ENCODE measurements at places on chromosomes 5 and 9. TPM values are rescaled to one million over a fixed set of nuclear protein-coding genes. Genes with fewer than 3 reads are reported as not detected.

GRCh38 chr5:172696171-172696849 lies 55.2 kb downstream of the NEURL1B start:
- no peak overlapping the region for H3K4me3 ChIP-seq
- no peak overlapping the region for H3K27ac ChIP-seq
- no peaks in the 10 kb centered on the region for H3K36me3 ChIP-seq
- peaks cover 18% of the 10 kb centered on the region for H3K4me1 ChIP-seq
- H3K27me3 ChIP-seq = peaks cover 2% of the 10 kb centered on the region

KLHL9 gene
- total RNA-seq = 13.6 TPM

TTC16 gene
- 21.5 TPM for total RNA-seq

DNA sequence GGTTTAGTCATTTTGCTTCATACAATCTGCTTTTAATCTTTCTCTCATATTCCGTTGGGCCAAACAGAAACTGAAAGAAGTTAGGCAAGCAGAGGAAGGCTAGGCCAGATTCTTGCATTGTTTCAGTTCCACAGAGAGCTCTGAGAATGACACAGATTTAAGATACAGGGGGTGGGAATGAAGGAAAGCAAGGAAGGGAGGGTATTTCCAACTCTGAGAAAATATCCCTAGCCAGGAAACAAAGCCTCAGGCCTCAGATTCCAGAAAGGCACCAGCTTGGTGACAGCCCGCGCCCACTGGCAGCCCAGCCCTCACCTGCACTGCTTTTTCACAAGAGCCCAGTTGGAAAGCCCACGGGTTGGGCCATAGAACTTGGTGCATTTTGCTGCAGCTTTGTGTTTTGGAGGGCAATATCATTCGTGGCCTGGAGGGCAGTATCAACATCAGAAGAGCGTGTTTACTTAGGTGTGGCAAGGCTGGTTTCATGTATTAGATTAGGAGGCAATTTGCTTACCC lies 63.5 kb downstream of the ENC1 start:
- no peaks in the 10 kb centered on the region for H3K27me3 ChIP-seq
- H3K4me1 ChIP-seq = peaks cover 32% of the 10 kb centered on the region
- no peak for DNase-seq
- H3K4me3 ChIP-seq = no peak overlapping the region

GRCh38 chr5:72273547-72273946 lies 46.5 kb downstream of the MRPS27 start:
- DNase-seq = no peak
- no peaks in the 10 kb centered on the region for H3K4me1 ChIP-seq
- no peaks in the 10 kb centered on the region for H3K27me3 ChIP-seq
- H3K27ac ChIP-seq = no peak overlapping the region

NTMT1 gene
- 17.1 TPM for total RNA-seq

MFAP3 gene
- total RNA-seq = 24.8 TPM

- H3K27ac ChIP-seq = no peak overlapping the region
- no peak overlapping the region for H3K4me3 ChIP-seq
- no peaks in the 10 kb centered on the region for H3K4me1 ChIP-seq
- no peaks in the 10 kb centered on the region for H3K27me3 ChIP-seq
Observed at GRCh38 chr9:108193026-108193710, 662.6 kb downstream of the ACTL7B start.

SLC25A2 gene
- total RNA-seq = not detected

CCDC192 gene
- total RNA-seq = not detected

DNA sequence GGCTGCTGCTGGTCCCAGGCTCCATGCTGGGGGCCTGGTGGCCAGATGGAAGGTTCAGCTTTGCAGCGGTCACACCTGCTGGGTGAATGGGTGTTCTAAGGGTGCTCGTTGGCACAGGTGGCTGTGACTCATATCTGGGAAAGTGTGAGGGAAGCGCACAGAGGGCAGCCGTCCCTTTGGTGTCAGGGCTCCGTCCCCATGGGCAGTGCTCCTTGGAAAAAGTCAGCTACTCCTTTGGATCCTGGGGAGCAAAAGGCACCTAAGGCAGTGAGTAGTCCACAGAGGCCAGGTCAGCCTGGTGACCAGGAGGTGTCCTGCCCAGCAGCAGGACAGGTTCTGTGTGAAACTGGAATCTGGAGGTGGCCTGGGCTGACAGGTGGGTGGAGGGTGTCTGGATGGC lies 18.4 kb upstream of the GBGT1 start:
- peaks cover 19% of the 10 kb centered on the region for H3K4me1 ChIP-seq
- H3K4me3 ChIP-seq = no peak overlapping the region
- H3K27ac ChIP-seq = no peak overlapping the region
- no peaks in the 10 kb centered on the region for H3K36me3 ChIP-seq

GRCh38 chr9:4796988-4797853 lies 4.5 kb downstream of the RCL1 start:
- H3K4me3 ChIP-seq = no peak overlapping the region
- H3K4me1 ChIP-seq = peaks cover 14% of the 10 kb centered on the region
- no peaks in the 10 kb centered on the region for H3K36me3 ChIP-seq
- DNase-seq = peak; percentile 52

- H3K27ac ChIP-seq = peak overlapping the region; percentile 27
- no peaks in the 10 kb centered on the region for H3K27me3 ChIP-seq
- H3K4me1 ChIP-seq = peaks cover 46% of the 10 kb centered on the region
- H3K36me3 ChIP-seq = peaks cover 12% of the 10 kb centered on the region
Observed at GRCh38 chr5:148828511-148829247, 2.3 kb downstream of the ADRB2 start.

DIRAS2 gene
- not detected for total RNA-seq

- H3K4me3 ChIP-seq = no peak overlapping the region
- no peak for DNase-seq
- no peak overlapping the region for H3K27ac ChIP-seq
- no peaks in the 10 kb centered on the region for H3K27me3 ChIP-seq
Observed at GRCh38 chr5:405421-405820, 37.6 kb upstream of the EXOC3 start.

ADGRD2 gene
- not detected for total RNA-seq

SHISAL2B gene
- total RNA-seq = not detected

DNA sequence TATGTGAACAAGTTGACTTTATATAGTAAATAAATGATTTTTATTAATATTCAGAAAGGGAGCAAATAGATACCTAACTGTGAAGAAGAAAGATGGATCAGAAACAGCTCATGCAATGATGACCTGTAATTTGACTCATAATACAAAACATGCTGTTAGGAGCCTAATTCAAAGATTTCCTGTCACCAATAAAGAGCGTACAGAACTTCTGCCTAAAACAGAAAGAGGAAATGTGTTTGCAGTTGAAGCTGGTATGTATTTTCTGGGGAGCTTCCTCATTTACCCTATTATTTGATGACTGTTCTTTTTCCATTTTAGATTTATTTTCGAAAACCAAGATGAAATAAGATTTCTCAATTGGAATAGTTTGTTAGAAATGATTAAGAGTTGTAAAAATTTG lies 11.4 kb downstream of the YTHDC2 start:
- no peak overlapping the region for H3K4me3 ChIP-seq
- peak overlapping the region; percentile 30 for H3K27ac ChIP-seq
- peaks cover 3% of the 10 kb centered on the region for H3K36me3 ChIP-seq

GRCh38 chr9:135480071-135480939 lies 723 bp downstream of the PPP1R26 start:
- peaks cover 23% of the 10 kb centered on the region for H3K4me1 ChIP-seq
- DNase-seq = peak; percentile 24
- peaks cover 2% of the 10 kb centered on the region for H3K36me3 ChIP-seq
- no peaks in the 10 kb centered on the region for H3K27me3 ChIP-seq
- H3K27ac ChIP-seq = no peak overlapping the region

DNA sequence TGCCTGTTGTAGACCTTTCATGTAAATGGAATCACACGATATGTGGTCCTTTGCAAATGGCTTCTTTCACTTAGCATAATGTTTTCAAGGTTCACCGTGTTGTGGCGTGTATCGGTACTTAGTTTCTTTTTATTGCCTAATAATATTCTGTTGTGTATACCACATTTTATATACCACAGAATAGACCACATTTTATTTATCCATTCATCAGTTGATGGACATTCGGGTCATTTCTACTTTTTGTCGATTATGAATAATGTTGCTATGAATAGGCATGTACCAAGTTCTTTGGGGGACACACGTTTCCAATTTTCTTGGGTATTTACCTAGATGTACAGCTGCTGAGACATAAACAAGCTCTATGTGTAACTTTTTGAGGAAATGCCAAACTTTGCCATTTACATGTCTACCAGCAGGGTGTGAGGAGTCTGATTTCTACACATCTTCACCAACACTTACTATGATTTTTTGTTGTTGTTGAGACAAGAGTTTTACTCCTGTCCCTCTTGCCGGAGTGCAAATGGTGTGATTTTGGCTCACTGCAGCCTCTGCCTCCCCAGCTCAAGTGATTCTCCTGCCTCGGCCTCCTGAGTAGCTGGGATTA lies 144.7 kb downstream of the RGS3 start:
- no peaks in the 10 kb centered on the region for H3K4me1 ChIP-seq
- DNase-seq = no peak
- no peak overlapping the region for H3K4me3 ChIP-seq
- H3K36me3 ChIP-seq = no peaks in the 10 kb centered on the region
- H3K27me3 ChIP-seq = no peaks in the 10 kb centered on the region
- H3K27ac ChIP-seq = no peak overlapping the region

DNA sequence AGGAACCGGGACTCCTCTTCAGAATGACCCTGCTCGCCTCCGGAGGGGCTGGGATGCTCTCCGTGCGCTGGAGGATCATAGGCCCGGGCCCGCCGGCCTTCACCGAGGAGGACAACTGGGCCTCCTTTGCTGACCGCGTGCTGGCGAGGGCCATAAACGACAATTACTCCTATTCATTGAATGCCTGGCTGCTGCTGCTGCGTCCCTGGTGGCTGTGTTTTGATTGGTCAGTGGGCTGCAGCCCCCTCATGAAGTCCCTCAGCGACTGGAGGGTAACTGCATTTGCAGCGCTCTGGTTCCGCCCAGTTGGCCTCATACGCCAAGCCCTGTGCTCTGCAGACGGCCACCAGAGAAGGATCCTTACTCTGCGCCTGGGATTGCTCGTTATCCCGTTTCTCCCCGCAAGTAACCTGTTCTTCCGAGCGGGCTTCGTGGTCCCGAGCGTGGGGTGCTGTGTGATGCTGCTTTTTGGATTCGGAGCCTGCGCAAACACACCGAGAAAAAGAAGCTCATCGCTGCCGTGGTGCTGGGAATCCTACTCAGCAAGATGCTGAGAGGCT lies 16.6 kb downstream of the OR2V1 start:
- peaks cover 18% of the 10 kb centered on the region for H3K27me3 ChIP-seq
- no peaks in the 10 kb centered on the region for H3K36me3 ChIP-seq
- no peak overlapping the region for H3K4me3 ChIP-seq
- H3K4me1 ChIP-seq = no peaks in the 10 kb centered on the region
- no peak overlapping the region for H3K27ac ChIP-seq

DNA sequence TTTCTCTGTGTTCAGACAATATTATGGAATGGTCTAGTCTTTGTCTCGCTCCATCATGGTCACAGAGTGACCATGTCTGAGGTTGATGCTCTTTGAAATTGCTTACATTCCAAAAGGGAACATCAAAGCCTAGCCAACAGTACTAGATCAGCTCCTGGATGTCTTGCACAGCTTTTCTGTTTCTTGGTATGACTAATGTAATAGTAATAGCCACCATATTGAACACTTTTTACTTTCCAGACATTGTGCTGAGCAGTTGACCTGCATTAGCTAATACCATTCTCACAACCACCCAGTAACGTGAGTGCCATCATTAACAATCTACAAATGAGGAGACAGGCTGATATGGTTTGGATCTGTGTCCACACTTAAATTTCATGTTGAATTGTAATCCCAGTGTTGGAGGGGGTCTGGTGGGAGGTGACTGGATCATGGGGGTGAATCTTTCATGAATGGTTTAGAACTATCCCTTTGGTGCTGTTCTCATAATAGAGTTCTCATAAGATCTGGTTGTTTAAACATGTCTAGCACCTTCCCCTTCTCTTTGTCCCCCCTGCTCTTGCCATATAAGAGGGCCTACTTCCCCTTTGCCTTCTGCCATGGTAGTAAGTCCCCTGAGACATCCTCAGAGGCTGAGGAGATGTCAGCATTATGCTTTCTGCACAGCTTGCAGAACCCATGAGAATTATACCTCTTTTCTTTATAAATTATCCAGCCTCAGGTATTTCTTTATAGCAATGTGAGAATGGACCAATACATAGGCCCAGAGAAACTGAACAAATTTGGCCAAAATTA lies 577.5 kb upstream of the CLINT1 start:
- H3K36me3 ChIP-seq = no peaks in the 10 kb centered on the region
- no peak for DNase-seq
- H3K27ac ChIP-seq = no peak overlapping the region
- peaks cover 2% of the 10 kb centered on the region for H3K4me1 ChIP-seq
- no peaks in the 10 kb centered on the region for H3K27me3 ChIP-seq

DNA sequence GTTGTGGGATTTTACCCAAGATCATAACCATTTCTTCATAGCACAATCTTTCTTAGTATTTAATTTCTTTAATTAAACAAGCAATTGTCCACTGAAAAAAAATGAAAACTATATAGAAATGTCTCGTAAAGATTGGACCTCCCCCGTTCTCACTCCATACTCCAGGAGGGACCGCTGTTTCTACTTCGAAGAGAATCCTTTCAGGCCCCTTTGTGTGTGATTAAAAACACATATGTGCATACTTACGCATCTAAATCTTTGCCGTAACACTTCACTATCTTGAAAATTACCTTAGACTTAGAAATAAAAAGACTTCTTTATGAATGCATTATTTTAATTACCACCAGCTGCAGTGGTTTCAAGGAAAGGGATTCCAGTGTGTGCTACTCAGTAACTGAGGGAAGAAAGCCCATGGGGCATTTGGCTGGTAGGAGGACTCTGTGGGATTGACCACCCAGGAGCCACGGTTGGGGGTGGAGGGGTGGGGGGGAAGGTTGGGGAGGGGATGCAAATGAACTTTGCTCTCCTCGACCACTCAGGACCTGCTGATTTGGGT lies 209.1 kb downstream of the FAM114A2 start:
- H3K27ac ChIP-seq = no peak overlapping the region
- no peaks in the 10 kb centered on the region for H3K4me1 ChIP-seq
- no peaks in the 10 kb centered on the region for H3K36me3 ChIP-seq
- DNase-seq = no peak

- no peak overlapping the region for H3K4me3 ChIP-seq
- H3K36me3 ChIP-seq = no peaks in the 10 kb centered on the region
- no peak overlapping the region for H3K27ac ChIP-seq
- no peaks in the 10 kb centered on the region for H3K27me3 ChIP-seq
- DNase-seq = no peak
- H3K4me1 ChIP-seq = no peaks in the 10 kb centered on the region
Observed at GRCh38 chr5:67299231-67299735, 102.7 kb upstream of the CD180 start.

- H3K27me3 ChIP-seq = no peaks in the 10 kb centered on the region
- no peak overlapping the region for H3K27ac ChIP-seq
Observed at GRCh38 chr5:38650946-38651345, 94.5 kb upstream of the LIFR start.

DNA sequence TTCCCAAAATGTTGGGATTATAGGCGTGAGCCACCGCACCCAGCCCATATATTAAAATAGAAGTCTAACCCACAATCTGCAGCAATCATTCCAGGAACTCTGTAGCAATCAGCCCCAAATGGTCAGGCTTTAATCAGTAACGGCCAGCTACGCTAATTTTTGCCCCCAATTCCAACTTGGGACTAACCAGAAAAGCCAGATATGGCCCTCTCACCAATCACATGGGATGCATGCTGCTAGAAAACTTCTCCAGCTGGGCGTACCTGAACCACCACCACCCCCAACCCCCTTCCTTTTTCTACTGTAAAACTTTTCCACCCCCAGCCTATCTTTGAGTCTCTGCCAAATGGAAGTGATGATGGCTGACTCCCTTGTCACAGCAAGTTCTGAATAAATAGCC lies 4.1 kb downstream of the SUSD1 start:
- no peak overlapping the region for H3K4me3 ChIP-seq
- peaks cover 58% of the 10 kb centered on the region for H3K4me1 ChIP-seq
- DNase-seq = no peak
- H3K27me3 ChIP-seq = no peaks in the 10 kb centered on the region
- H3K27ac ChIP-seq = no peak overlapping the region
- no peaks in the 10 kb centered on the region for H3K36me3 ChIP-seq

ACER2 gene
- 0.61 TPM for total RNA-seq

Measured in natural killer cell (primary cell).